CD4-positive, alpha-beta T cell treated with Interferon gamma for 1 hour (primary cell): ENCODE measurements at places on chromosomes 1 and 21.

GRCh38 chr1:106831511-106831910 is 225.0 kb upstream of the PRMT6 start:
- no peak for DNase-seq

GRCh38 chr1:220990427-220991339 is 111.4 kb downstream of the HLX start:
- no peak for DNase-seq

GRCh38 chr1:89260042-89260441 is 12.6 kb downstream of the GBP5 start:
- no peak for DNase-seq

DNA sequence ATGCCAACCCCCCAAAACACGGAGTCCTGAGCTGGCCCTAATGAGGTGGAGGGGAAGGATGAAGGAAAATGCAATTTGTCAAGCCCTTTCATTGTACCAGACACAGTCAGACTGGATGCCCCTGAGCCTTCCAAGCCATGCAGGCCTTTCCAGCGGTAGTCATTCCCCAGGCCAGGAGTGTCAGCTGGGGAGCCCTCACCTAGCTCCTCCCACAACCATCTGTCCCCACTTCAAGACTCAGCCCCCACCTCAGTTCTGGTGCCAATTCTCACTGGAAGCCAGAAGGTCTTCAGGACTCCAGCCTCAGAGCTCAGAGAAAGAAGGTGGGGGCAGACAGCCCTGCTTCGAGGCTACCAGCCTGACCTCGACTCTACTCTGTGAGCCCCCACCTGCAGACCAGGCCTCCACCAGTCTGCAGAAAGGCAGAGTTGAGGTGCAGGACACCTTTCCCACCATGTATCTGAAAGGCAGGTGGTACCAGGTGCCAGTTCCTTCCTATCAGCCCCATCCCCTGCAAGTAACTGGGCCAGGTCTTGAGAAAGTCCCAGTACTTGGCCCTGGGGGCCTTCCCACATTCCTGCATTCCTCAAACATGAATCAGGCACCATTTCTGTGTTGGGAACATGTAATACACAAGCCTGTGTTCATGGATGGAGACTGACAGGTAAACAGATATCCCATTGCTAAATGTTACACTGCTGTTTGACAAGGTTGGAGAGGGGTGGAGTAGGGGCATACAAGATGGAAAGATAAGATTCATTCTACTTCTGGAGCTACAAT is 180.6 kb upstream of the EDN2 start:
- DNase-seq: no peak

DNA sequence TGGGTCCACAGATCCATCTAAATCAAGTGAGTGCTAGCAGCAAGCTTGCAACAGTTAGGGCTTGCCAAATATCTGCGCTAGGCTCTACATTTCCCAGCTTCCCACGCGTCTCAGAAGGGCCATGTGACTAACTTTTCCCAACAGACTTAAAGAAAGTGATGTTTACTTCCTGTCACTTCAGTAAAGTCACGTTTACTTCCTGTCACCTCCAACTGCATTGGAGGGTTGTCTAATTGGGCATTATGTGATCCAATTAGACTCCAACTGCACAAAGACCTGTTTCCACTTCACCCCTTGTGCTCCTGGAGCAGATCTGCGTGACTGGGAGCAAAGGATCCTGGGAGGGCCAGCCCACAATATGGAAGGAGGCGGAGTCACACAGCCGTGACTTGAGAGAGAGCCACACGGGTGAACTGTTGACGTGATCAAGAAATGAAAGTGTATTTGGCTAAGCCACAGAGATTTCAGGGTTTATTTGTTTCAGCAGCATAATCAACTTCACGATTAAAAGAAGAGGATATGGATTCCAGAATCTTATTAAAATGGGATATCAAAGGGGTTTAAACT is 77.7 kb downstream of the CYYR1 start:
- DNase-seq: no peak

- no peak for DNase-seq
Observed at GRCh38 chr1:49552101-49552500, 471.7 kb downstream of the AGBL4 start.

- DNase-seq: no peak
Observed at GRCh38 chr1:67393737-67394136, 36.5 kb downstream of the SERBP1 start.

DNA sequence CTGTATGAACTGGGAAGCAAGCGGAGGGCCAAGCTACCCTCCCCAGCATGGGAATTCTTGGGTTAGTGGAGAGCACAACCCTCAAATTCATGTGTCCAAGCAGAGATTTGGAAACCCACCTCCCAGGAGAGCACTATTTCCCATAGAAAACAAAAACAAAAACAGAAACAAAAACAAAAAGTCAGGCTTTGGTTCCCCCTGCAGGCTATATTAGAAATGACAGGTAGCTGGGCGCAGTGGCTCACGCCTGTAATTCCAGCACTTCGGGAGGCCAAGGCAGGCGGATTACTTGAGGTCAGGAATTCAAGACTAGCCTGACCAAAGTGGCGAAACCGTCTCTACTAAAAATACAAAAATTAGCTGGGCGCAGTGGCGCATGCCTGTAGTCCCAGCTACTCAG is 10.8 kb downstream of the MINDY1 start:
- DNase-seq: peak; percentile 18

DNA sequence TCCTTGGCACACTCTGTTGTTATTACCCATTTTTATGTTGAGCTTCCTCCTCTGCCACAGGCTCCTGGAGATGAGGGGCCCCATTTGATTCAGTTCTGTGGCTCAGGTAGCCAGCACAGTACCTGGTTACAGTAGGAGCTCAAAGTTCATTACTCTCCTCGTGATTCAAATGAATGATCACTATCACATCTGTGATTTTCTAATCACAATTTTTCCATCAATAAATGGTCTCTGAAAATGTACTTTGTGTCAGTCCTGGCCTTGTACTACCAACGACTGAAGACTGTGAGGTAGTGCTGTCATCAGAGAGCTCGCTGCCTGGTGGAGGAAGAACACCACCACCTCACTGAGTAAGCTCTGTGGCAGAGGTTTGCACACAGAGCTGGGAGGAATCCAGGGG is 106.8 kb upstream of the JUN start:
- DNase-seq: no peak

GRCh38 chr1:101288491-101288944 is 51.7 kb downstream of the S1PR1 start:
- DNase-seq: peak; percentile 71

DNA sequence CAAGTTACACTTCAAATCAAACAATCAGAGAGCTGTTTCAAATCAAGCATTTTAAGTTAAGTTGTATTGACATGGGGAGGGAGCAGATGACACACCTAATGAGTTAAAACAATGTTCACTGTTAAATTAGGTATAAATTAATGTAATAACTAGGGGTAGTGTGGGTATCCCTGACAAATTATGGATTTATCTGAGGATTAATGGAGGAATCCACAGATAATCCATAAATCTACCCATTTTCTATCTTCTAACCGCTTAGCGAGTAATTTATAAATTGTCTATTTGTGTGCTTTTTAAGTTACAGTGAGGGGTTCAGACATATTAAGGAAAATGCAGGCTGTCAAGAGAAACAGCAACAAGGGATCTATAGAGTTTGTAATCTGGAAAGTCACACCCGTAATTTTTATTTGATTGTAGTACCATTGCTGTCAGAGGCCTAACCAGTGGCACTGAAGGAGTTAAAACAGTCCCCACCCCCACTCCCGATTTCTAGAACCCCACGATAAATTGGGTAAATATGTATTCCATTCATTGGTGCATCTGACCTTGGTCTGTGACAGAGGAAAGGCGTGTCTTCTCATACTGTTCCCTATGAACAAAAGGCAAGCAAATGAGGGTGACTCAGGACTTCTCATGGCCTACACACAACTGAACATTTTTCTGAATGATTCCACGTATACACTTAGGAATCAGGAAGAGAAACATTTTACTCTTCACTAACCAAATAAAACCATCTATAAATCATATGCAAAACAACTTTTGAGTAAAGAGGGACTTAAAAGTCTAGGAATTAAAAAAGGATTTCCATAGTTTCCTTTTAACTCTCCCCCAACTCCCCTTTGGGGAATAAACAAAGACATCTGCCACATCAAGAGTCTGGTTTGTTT is 7.4 kb downstream of the IRF2BP2 start:
- DNase-seq: peak; percentile 13

- DNase-seq: peak; percentile 72
Observed at GRCh38 chr21:45555557-45556301, 13.5 kb upstream of the SLC19A1 start.

GRCh38 chr1:67626090-67626860 is 58.7 kb upstream of the GADD45A start:
- DNase-seq: no peak

DNA sequence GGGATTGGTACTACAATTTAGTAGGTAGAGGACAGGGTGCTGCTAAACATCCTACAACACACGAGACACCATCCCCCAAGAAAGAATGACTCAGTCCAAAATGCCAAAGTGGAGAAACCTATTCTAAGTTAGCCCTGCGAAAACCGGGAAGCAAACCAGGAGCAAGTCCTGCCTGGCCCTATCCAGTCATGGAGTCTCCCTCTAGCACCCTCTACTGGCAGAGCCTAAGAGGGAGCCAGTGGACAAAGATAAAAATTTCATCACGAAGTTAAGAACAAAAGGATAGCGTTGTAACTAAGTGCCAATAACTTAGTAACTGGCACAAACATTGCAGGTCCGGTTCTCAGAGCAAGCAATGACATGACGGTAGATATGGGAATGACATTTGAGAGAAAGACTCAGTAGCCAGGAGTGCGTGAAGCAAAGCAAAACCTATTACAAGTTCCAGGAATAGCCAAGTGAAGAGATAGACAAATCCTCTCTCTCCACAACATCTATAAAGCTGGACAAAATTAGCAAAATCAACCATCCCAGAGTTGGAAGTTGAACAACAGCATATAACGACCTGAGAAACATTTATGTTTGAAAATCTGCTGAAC is 383.5 kb downstream of the OMA1 start:
- no peak for DNase-seq

GRCh38 chr1:209789245-209789644 is 4.9 kb upstream of the C1orf74 start:
- no peak for DNase-seq

DNA sequence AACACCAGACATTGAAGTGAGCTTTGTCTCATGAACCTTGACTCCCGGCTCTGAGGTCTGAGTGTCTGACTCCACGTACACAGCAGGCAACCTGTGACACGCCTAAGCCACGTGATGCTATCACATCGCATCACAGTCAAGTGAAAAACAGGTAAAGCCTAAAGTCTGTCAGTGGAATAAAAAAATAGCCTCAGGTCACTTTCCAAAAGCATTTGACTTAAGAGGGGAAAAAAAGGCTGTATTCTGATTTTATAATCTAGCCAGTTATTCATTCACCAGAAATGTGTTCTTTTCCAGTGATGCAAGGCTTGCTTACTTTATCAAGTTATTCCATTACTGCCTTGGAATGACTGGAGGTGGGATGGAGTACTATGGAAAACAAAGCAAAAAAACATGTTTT is 163.2 kb upstream of the HMCN1 start:
- peak; percentile 28 for DNase-seq

GRCh38 chr1:240591564-240591963 is 20.4 kb downstream of the GREM2 start:
- no peak for DNase-seq

GRCh38 chr1:22861764-22862440 is 110.8 kb downstream of the LACTBL1 start:
- DNase-seq: no peak

- DNase-seq: no peak
Observed at GRCh38 chr1:202214089-202214843, 20.7 kb downstream of the LGR6 start.

- no peak for DNase-seq
Observed at GRCh38 chr1:52032124-52032784, 1.4 kb downstream of the KTI12 start.

- no peak for DNase-seq
Observed at GRCh38 chr1:101465941-101466340, 229.1 kb downstream of the S1PR1 start.

- DNase-seq: no peak
Observed at GRCh38 chr1:171919891-171920887, 78.9 kb downstream of the DNM3 start.

- DNase-seq: no peak
Observed at GRCh38 chr1:98949166-98949565, 55.5 kb downstream of the PLPPR5 start.

GRCh38 chr1:165645654-165646366 is 14.8 kb downstream of the MGST3 start:
- DNase-seq: no peak

- DNase-seq: no peak
Observed at GRCh38 chr1:1594602-1595260, 5.2 kb downstream of the FNDC10 start.

- DNase-seq: no peak
Observed at GRCh38 chr1:8602471-8603219, 214.8 kb downstream of the RERE start.

DNA sequence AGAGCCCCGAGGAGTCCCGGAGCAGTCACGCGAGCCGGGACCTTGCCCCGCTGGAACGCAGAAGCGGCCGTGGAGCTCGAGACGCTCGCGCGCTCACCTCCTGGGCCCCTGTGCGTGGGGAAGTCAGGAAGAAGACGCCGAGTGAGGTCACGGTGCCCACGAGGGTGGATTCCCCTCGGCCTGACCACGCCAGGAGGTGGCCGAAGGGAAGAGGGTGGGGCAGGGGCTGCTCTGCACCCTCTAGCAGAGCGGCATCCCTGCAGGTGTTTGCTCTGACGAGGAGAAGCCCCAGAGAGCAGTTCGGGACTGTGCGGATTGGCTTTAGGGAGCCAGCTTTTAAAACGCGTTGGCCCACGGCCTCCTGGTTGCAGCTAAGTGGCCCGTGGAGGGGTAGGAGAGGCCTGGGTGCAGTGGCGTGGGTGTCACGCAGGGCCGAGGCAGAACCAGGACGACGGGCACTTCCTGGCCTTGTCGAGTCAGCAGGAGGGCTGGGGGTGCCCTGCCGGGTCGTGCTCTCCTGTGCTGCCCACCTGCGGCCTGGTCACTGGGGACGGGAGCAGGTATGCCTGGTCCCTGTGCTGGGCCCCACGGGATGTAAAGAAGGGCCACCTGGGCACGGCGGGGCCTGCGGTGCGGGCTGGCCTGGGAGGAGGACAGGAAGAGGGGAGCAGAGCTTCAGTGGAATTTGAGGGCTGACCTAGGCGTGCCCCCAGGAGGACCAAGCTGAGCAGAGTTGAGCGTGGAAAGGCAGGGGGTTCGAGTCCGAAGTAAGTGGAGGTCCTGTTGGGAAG is 1.0 kb downstream of the PDXK start:
- peak; percentile 27 for DNase-seq

GRCh38 chr1:198929961-198930599 is 291.2 kb downstream of the PTPRC start:
- no peak for DNase-seq

GRCh38 chr1:75034376-75034775 is 99.8 kb upstream of the LHX8 start:
- no peak for DNase-seq

DNA sequence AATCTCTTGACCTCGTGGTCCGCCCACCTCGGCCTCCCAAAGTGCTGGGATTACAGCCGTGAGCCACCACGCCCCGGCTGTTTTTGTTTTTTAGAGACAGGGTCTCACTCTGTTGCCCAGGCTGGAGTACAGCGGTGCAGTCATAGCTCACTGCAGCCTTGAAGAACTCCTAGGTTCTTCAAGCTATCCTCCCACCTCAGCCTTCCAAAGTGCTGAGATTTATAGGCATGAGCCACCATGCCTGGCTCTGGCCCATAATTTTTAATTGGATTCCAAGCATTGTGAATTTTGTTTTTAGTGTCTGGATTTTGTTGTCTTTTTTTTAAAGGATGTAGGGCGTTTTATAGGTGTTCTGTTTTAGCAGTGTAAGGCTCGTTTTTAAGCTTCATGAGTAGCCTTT is 28.6 kb upstream of the TXLNA start:
- DNase-seq: no peak

- DNase-seq: no peak
Observed at GRCh38 chr1:20840731-20841130, 53.6 kb upstream of the HP1BP3 start.
